HepG2 (cell line): ENCODE measurements at places on chromosomes 4 and X.
A peak's percentile ranks its signal among the peaks of the same experiment; 100 is the strongest.

DNA sequence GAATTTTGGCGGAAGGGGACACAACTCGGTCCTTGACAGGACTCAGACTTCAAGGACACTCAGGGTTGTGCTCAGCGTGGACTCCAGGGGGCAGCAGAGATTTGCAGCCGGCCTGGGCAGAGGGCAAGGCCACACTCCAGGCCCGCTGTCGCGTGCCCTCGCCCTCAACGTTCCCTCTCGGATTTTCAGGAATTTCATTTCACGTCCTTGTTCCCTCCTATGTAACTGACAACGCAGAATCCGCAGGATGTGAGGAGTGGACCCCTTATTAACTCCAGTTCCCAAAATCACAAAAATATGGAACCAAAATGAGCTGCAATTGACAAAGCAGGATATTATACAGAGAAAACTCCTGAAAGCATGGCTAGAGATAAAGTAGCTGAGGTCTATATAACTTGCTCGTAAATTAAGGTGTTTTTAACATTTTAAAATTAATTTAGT, 21.0 kb upstream of the DCTD start:
- DNase-seq: peak; percentile 47

DNA sequence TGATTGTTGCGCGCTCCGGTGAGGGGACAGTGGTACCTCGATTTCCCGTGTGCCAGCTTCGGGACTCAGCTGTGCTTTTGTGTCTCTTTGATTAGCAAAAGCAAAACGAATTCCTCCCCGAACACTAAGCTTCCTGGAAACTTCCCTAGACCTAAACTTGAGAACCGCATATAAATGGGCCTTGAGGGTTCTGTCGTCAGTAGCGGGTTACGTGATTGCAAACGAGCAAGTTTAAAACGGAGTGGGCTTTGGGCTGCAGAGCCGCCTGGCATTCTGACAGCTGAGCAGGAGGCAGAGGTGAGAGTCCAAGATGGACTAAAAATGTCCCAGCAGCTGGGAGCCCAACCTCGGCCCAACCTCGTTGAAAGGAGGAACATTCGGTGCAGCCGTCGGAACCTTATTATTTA, 1.2 kb upstream of the TAPT1 start:
- peak; percentile 32 for DNase-seq

- DNase-seq: no peak
Observed at GRCh38 chrX:130171446-130172126, at the start of gene RAB33A. Gene RAB33A, plus strand, starts transcription at chrX:130171962. Its CDS starts 101 bp downstream, at chrX:130172063.

GRCh38 chr4:65951177-65951576, 280.9 kb upstream of the EPHA5 start:
- DNase-seq: no peak

DNA sequence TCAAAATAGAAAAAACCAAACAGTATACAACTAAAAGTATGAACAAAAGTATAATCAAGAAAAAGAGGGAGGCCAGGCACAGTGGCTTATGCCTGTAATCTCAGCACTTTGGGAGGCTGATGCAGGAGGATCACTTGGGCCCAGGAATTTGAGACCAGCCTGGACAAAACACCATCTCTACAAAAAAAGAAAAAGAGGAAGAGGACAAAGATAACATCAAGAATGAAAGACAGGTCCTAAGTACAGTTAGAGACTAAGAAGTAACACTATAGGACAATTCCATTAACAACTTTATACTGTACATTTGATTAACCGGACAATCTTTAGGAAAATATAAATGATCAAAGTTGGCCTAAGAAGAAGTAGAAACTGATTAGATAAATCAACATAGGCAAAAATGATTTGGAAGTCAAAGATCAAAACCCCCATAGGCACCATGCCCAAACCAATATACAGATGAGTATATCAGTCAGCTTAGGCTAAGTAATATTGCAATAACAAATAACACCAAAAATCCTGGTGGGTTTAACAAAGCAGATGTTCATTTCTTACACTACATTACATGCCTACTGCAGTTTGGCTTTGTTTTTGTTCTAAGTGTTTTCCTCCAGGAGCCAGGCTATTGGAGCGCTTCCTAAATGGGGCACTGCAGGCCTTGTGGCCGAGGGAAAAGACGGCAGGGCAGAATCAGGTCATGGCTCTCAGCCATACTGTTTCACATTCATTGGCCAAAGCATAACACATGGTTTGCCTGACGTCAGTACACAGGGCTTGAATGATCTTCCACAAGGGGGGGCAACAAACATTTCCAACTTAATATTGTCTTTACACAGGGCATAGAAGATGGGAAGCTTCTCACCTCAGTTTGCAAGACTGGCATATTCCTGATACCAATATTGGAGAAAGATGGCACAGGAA, 42.2 kb upstream of the HGFAC start:
- peak; percentile 36 for DNase-seq

GRCh38 chr4:66750273-66750672, 795.0 kb downstream of the CENPC start:
- DNase-seq: no peak

DNA sequence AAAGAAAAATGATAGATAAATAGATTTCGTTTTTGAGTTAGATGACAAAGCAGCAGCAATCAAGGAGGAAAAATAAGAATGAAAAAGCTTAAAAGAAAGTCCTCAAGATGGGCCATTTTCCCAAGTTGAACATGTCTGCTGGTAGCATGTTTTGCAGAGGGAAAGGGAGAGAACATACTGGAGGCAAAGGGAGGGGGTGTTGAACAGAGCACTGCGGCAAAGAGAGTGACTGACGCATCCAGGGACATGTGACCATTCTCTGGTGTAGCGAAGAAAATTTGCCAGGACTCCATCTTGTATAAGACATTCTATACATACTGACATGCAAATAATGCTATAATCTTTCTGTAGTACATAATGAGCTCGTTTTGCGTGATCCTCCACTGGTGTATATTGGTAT, 1.2 kb downstream of the LINC00632 start:
- DNase-seq: no peak

DNA sequence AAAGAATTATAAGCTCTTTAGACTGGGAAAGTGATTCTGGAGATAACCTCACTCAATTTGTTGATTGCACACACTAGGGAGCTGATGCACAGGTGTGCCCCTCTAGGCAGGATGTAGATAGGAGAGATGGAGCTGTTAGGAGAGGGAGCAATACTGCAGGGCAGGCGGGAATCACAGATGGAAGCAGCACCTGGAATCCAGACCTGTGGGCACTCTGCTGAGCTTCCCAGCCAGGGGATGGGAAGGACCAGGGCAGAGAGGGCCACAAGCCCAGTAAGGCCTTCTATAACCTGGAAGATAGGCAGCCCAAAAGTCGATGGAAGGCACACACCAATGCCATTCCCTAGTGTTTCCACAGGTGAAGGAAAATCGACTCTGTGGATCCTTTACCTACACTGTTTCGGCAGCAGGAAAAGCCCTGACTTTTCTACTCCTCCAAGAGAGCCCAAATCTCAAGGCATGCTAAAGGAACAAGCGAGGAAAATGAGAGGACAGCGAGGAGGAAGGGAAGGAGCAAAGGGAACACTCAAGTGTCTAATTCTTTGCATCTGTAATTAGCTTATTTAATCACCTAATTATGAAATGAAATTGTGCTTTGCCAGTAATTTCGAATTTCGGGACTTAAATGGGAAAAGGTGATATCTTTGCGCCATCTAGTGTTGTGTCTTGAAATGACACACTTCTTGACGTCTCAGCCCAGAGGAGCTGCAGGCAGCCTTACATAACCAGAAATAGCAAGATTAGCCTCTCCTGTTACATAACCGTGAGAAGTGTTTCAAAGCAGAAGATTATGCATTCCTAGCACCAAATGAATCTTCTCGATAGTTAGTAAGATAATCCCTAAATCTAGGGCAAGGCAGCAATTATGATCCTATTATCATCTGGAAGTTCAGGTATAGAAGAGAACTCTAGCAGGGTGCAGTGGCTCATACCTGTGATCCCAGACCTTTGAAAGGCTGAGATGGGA, 31.0 kb upstream of the TLR3 start:
- peak; percentile 59 for DNase-seq

DNA sequence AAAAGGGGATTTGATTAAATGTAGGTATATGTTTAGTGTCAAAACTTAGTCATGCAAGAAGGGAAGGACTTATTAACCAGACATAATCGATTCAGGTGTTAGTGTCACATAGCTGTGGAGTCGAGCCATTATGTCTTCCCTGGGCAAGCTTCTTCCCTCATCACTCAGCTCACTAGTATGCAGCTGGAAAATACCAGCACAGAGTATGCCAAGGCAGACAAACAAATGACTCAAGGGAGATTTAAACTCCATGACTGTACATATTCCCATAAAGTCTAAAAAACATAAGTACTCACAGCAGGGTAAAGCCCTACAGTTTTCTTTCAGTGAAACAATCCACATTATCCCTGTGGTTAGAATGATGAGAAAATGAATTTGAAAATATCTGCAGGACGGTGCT, 304.5 kb downstream of the CBLL2 start:
- no peak for DNase-seq

DNA sequence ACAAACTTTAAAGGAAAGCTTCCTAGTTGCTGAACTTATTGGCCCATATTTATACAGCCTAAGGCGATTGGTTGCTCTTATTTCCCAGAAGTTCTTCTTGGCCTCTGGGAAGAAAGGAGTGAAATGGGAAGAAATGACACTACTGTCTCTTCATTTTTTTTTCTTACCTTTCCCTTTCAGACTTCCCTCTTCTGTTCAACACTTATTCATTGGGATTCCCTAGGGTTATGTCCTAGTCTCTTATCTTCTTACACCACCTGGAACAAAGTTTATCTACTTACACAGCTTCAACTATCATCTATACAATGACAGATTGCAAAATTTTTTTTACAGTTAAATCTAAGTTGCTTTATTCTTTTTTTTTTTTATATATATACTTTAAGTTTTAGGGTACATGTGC, 68.0 kb downstream of the SNX12 start:
- DNase-seq: no peak

DNA sequence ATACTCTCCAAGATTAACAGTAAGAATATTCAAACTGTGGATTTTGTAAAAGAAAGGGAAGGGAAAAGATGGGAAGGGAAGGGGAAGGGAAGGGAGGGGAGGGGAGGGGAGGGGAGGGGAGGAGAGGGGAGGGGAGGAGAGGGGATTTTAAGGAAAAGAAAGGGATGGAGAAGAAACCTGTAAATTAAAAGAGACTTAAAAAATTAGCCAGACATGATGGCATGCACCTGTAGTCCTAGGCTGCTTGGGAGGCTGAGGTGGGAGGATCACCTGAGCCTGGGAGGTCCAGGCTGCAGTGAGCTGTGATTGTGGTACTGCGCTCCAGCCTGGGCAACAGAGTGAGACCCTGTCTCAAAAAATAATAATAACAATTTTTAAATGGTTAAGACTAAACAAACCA, 83.7 kb downstream of the USP46 start:
- no peak for DNase-seq

DNA sequence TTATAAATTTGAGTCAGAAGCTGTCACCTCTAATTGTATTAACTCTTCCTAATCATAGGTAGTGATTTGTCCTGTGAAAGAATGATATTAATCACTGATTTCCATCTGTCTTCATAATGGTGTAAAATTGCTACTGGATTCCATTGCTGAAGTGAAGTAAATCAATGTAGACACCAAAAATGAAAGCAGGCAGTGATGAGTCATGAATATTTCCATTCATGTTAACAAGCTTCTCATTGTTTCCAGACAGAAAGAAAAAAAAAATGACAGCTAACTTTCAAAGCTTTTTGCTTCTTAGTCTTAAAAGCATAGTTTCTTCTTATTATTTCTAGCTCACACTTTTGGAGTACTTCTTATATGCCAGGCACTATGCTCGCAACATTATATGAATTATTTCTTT, 21.5 kb downstream of the FAM114A1 start:
- peak; percentile 74 for DNase-seq

GRCh38 chrX:67610282-67610681, 66.5 kb downstream of the AR start:
- no peak for DNase-seq

DNA sequence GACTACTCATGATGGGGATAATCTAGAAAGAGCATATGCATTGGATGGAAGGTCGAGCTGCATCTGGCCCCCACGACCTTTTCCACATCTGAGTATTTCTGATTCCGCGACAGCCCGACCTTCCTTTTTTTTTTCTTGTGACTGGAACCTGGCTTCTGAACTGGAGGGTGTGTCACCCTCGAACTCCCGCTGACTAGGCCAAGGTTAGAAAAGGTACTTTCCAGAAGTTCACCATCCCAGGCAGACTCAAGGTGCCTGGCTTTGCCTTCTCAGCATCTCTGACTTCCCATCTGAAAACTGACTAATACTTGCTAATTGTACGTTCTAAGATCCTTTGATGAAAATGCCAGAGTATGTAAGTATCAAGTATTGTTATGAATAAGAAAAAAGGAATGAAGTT, 49.3 kb upstream of the CD40LG start:
- DNase-seq: no peak

DNA sequence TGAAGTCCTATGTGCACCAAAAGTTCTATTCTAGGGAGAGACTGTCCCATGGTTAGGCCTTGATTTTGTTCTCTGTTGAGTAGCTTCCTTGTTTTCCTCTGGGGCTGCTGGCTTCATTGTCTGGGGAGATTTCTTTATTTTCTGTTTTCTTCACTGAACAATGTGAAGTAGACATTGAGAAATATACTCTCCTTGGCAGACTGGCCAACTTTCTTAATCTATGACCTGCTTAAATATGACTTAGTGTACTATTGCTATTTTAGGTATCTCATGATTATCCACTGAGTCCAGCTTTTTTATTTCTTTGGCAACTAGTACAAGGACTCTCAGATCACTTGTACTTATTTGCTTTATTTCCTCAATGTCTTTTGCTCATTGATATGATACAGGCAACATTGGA, 1594.6 kb downstream of the ARAP2 start:
- no peak for DNase-seq

DNA sequence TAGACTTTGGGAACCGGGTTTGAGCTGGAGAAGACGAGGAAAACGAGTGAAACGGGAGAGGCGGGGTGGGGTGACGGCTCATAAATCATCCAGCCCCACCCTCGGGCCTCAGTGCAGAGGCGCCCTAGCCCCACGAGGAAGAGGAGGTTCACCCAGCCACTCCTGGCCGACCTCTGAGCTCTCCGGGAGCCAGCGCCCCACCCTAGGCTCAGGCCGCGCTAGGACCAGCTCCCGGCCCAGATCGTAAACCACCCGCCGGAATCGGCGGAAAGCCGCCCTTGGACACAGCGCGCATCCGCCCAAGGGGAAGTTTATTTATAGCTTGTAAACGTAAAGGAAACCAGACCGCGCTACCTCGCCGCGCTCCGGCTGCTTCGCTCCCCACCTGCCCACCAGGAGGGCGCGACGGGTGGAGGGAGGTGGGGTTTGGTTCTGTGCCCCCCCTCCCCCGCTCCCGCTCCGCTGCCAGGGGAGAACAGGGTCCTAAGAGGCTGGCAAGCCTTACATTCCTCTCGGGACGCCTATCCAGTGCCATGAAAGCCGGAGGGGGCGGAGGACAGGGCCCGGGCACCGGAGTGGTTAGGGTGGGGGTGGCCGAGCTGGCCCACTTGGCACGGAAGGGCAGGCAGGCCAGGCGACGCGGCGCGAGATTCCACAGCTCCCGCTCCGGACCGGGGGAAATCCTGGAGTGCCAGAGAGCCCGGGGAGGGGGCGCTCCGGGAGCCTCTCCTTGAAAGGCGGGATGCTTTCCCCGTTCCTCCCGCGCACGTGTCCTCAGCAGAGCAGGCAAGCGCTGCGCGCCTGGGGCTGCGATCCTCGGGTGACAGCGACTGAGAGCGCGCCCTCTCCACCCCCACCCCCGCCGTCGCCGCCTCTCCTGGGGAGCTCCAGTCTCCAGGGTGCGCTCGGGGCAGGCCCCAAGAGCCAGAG, 84.2 kb downstream of the BCOR start:
- DNase-seq: peak; percentile 67
